ENCODE measurements at places on chromosomes 6 and 20. TPM values are rescaled to one million over a fixed set of nuclear protein-coding genes. Genes with fewer than 3 reads are reported as not detected.

HLA-DRA gene
- total RNA-seq: 158 TPM

LY6G6F gene
- total RNA-seq: not detected

COL11A2 gene
- 0.25 TPM for total RNA-seq

TFAP2B gene
- 0.25 TPM for total RNA-seq

TMEM170B gene
- total RNA-seq: 2.5 TPM

KIF6 gene
- not detected for total RNA-seq

ZNF335 gene
- 24.1 TPM for total RNA-seq

PCNA gene
- total RNA-seq: 42.2 TPM

CGAS gene
- 8.3 TPM for total RNA-seq

UNC5CL gene
- total RNA-seq: 0.25 TPM

BMP5 gene
- total RNA-seq: not detected

ENPP3 gene
- total RNA-seq: 2.0 TPM

BPIFB2 gene
- not detected for total RNA-seq
